Stimulated activated CD8-positive, alpha-beta memory T cell treated with anti-CD3 and anti-CD28 coated beads, Interleukin-4, amount 100 ng/mL, for 1 hour (primary cell): ENCODE measurements at places on chromosomes 4 and X.
A peak's percentile ranks its signal among the peaks of the same experiment; 100 is the strongest.

DNA sequence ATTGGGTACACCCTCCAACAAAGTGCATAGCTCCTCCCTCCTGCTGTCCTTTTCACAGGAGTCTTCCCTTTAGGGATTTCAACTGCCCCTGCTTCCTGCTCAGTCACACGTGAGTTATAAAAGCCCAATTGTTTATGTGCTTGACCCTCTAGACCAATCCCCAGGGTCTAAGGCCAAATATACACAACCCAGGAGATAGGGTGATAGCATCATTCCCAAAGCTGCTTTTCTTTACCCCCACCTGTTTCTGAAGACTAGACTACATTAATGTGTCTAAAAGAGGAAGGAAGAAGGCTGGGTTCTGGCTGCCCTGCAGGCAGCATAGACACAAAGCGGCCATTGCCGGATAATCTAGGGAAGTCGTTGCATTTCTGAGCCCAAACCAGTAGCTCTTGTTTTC, 526.7 kb upstream of the FRG1 start:
- DNase-seq: no peak

DNA sequence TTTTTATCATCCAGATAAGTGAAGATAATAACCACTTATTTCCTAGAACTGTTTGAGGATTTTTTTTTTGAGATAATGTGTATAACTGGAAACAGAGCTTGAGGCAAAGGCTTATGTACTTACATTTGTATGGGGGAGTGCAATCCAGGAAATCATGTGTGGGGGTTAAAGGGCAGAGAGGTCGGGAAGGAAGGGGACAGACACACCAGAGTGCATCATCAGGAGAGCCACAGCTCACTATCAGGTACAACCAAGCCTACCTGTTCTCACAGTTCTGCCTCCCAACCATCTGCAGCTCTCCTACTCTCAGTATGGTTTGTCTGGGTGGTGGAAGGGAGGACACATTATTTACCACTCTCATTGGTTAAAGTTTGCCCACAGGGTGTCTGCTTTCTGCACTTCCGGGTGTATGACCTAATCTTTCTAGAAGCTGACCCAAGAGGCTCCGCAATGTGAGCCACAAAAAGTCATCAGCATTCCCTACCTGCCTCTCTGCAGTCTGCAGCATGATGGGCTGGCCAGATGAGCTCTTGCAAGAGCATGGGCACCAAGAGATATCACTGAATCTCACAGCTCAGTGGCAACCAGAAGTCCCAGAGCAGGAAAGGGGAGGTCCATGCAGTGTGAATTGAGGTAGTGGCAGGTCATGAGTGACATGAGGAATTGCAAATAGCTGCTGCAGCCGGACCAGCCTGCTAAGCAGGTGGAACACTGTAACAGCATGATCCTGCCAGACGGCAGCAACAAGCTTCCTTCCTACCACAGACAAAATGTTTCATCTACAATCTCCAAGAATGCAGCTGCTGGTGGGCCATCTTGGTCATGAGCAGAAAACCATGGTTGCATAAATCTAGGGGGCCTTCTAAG, 36.9 kb upstream of the SPRY1 start:
- DNase-seq: no peak

- no peak for DNase-seq
Observed at GRCh38 chr4:41373221-41373620, 116.5 kb downstream of the UCHL1 start.

DNA sequence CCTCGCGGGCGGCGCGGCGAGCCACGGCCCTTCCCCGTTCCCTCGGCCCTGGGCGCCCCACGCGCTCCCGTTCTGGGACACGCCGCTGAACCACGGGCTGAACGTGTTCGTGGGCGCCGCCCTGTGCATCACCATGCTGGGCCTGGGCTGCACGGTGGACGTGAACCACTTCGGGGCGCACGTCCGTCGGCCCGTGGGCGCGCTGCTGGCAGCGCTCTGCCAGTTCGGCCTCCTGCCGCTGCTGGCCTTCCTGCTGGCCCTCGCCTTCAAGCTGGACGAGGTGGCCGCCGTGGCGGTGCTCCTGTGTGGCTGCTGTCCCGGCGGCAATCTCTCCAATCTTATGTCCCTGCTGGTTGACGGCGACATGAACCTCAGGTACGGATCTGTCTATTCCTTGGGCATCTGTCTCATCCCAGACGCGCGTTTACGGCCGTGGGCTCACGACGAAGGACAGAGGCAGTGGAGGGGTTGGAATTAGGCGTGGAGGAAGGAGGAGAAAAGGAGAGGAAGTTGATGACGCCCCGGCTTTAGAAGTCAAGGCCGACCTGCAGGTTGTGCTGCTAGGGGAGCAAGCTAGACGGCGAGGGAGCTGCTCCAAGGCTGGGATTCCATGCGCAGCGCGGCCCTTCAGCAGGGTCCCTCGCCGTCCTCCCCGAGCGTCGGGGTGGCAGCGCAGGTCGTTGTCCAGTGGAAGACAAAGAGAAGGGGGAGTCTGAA, 792 bp downstream of the SLC10A4 start:
- no peak for DNase-seq

DNA sequence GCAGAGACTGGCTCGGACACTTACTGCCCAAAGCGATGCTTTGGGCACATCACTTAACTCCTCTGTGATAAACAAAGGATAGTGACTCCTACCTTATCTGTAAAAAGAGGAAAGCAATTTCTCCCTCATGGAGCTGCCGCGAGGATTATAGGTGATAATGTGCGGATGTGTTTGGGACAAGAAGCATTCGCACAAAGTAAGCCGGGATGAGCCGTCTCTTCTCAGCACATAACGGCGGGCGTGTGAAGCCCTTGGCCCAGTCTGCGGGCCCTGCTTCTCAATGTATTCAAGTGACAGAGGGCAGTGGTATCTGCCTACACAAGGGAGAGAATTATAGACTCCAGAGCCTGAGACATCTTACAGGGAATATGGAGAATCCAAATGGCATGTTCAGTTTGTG, 550.3 kb upstream of the CPEB2 start:
- no peak for DNase-seq

DNA sequence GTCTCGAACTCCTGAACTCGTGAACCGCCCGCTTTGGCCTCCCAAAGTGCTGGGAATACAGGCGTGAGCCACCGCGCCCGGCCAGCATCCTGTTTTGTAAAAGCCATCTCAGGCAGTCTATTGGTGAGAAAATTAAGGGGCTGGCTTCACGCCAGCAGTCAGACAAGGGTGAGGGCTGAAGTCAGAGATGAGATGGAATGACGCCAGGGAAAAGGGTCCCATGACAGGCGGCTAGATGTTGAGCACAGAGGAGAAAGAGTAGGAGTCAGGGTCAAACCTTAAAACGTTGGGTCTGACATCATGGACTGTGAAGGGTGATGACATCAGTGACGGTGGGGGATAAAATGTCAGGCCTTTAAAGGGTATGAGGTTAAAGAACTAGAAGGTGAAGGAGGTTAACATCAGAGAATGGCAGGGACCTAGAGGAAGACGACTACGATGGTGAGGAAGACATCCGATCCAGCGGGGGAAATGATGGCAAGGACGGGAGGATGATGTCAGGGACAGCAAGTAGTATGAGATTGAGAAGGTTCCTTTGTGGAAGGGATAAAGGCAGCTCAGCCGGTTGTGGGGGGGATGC, 504 bp upstream of the RBM3 start:
- peak; percentile 1 for DNase-seq

DNA sequence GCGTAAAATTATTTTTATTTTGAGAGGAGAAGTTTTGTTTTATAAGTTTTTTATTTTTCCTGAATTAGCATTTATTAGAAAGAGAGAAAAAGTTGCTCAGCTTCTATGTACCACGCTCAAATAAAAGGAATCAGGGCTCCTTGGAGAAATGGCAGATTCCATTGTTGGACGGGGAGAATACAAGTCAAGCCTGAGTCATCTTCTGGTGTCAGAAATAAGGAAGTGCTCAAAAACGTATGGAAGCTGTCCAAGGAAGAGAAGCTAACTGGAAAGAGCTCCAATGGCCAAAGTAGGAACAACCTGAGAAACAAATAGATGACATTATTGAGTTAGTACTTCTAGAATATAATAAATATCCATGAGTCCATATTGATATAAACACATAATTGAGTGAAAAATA, 89.3 kb upstream of the NEIL3 start:
- DNase-seq: no peak

DNA sequence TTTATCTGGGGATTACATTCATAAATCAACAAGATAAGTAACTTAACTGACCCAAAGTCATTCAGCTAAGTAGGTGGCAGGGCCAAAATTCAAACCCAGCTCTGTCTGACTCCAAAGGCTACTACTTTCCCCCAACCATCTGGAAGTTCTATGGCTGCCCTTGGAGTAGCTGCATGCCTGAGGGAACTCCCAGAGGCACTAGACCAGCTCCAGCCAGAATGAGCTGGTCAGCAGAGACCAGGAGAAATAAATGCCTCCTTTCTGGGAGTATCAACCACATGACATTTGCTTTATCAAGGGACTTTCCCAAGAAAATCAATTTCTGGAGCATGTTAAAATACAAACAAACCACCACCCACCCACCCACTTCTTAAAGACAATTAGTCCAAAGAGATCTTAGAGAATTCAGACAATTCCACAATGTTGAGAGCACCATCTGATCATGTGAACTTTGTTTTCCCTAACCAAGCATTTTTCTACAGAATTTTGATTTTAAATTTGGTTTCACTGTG, 180.5 kb downstream of the EFHC2 start:
- DNase-seq: no peak

- no peak for DNase-seq
Observed at GRCh38 chr4:165766018-165766417, 107.0 kb upstream of the TLL1 start.

GRCh38 chr4:134089885-134090284, 111.7 kb downstream of the PABPC4L start:
- DNase-seq: no peak

DNA sequence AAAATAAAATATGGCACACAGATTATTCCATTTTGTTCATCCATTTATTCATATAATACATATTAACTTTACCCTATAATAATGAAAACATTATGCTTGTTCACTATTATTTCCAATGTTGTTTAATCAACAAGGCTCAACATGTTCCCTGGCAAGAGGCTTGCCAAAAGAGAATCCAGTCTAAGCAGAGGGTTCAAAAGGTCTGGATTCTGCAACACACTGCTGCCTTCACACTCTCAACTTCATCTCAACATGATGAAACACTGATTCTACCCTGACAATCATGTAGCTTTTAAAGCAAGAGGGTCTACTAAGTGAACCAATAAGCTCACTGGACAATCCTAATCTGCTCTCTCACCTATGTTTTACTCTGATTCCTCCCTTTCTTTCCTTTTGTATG, 101.1 kb downstream of the MID1 start:
- no peak for DNase-seq

GRCh38 chrX:71563921-71564320, 14.3 kb upstream of the GCNA start:
- no peak for DNase-seq

DNA sequence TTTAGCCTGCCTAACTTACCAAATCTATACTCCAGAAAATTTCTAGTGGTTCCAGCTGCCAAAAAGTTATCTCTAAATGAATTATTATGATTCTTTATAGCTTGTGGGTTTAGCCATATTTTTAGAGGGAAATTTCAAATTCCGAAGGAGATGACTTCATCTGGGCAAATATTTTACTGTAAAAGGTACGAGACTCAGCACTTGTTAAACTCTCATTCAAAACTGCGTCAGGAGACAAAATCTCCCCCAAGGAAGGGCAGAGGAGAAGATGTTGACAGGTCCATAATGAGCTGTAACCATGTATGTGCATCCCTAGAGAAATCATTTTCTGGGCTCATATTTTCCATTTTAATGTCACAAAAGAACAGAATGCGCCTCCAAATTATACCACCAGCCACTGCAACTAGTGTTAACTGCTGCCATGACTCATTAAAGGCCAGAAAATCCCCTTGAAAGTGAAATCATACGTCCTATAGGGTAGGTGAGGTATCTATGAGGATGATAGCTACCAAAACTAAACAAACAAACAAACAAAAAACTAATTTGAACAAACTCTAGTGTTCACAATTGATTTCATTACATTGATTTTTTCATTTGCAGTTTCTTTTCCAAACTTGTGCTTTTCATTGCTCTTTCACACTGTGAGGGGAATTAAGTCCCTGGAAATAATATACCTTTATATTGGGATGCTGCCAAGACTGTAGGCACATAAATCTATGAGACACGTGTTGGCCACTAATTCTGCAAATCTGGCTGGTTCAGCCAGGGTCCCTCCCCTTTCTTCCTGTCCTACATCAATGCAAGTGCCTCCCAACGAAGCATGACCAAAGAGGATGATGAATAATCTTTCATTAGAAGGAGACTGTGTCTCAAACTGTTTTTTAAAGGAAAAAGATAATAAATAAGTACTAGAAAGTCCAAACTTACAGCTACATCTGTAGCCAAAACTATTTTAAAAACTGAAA, 85.8 kb downstream of the ARHGAP6 start:
- DNase-seq: no peak

- DNase-seq: no peak
Observed at GRCh38 chr4:133938061-133938460, 263.5 kb downstream of the PABPC4L start.

GRCh38 chr4:36215627-36216026, 28.7 kb downstream of the ARAP2 start:
- no peak for DNase-seq

GRCh38 chrX:129235903-129236302, 287.4 kb downstream of the SMARCA1 start:
- no peak for DNase-seq

GRCh38 chr4:89307446-89308160, at the start of gene GPRIN3:
TSS of gene GPRIN3 (minus strand) at chr4:89307800. CDS start at chr4:89250110, 57,690 bp downstream.
- no peak for DNase-seq

GRCh38 chr4:10099499-10100325, 16.9 kb downstream of the WDR1 start:
- DNase-seq: no peak

DNA sequence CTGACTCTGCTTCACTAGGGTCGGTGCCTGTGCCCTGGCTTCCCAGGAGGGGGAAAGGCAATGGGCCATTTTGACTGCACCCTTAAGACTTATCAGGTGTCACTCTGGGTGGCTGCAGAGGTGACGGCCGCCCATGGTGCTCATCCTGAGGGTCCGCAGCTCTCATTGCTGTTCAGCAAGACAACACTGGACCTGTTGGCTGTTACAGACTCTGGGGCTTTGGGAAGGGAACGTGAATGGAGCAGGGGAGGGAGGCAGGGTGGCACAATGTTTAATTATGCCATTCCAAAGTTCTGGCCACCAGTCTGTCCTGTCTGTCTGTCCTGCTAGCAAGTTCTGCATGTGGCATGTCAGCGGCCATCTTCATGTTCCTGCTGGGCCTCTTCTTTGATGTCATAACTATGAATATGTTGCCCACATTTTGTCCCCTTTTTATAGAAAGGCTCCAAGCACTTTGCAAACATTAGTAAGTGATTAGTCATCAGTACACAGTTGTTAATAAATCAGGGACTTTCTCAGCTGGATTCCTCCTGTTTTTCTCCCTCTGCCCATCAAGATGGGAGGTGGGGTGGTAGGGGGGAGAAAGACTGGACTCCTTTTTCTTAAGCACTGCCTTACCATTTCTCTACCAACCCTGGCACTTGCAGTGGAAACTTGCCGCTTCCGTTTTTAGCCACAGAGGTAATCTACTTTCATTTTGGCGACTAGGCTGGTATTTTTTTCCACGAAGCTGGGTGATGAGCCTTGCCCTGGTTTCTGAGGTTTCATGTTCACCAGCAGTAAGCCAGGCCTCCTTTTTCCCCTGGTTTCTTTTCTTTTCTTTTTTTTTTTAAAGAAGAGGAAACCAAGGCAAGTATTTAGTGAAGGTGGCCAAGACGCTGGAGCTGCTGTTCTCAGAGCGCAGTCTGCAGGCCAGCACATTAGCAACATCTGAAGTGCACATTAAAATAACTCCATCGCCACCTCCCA, 88.6 kb upstream of the TRIM2 start:
- DNase-seq: peak; percentile 51

- DNase-seq: no peak
Observed at GRCh38 chr4:134200811-134201215, 776 bp downstream of the PABPC4L start.
